AG20443 (cell line): ENCODE measurements at places on chromosomes 7 and 10.
A peak's percentile ranks its signal among the peaks of the same experiment; 100 is the strongest.

DNA sequence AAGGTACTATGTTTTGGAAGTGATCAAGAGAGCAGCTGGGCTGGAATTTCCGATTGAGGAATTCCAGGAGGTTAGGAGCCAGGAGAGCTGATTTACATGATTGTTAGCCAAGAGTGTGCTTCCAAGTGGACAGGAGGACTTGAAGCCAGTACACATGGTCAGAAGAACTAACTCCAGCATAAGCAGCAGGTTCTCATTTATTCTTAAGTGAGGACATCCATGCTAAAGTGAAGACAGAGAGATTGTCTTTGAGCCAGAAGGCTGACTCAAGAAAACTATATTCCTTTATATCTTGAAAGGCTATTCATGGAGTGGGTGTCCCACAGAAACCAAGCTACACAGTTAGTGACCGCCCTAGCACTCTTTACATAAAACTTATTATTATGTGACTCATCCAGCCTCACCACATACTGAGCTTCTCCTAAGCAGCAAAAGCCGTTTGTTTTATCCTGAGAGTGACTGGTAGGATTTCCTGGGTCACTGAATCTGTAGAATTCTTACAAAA, 56.7 kb upstream of the SEMA3A start:
- peak; percentile 39 for DNase-seq

- DNase-seq = peak; percentile 66
These were observed 714 bp upstream of the KCND2 start for GRCh38 chr7:120272261-120272660.

DNA sequence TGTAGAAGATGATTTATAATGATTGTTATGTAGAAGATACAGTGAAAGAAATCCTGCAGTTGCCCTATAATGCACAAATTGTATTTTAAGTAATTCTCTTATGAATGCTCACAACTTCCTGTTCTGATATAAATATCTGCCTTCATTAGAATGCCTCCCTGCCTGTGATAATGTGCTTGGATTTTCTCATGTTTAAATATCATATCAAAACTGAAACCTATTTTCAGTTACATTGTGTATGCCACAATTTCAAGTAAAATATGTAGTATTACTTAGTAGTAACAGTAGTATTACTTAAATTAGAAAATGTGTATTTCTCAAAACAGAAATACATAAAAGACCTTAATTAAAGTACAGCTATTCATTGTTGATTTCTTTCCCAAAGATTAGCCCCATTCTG, 41.1 kb upstream of the TFEC start:
- DNase-seq = no peak

GRCh38 chr10:122519144-122519543, 41.4 kb upstream of the DMBT1 start:
- DNase-seq = no peak

DNA sequence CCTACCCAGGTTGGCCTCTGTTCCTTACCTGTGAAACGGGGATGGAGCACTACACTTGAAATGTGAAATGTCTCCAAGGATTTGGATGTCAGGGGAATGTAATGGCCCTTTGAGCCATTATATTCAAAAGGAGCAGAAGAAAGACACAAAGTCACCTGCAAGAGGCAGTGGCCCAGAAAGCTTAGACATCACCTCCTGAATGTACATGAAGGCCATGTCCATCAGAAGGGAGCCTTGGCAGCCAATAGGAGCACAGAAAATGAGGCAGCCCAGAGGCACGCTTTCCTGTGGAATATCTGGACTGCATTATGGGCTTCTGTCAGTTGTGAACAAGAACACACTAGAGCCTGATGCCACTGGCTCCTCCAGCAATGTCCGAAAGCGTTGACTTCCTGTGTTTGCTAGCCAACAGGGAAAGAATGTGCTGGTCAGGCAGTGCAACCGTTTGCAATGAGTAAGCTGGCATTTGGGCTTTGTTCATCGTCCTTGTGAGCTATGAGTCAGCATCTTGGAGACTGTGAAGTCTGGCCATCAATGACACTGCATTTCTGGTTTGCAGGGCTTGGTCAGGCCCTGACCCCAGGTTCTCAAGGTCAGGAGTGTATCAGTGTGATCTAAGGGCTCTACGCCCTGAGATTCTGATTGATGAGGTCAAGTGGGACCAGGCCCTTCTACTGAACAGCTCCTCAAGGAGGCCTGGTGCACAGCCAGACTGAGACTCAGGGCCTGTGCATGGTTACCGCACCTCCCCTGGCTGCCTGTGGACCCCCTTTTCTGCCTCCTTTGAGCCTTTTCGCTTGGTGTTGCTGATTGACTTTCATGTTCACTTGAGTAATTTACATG, 222.4 kb downstream of the RPS24 start:
- DNase-seq = peak; percentile 94

- DNase-seq = no peak
These were observed 156.4 kb downstream of the USP6NL start for GRCh38 chr10:11454958-11455566.

DNA sequence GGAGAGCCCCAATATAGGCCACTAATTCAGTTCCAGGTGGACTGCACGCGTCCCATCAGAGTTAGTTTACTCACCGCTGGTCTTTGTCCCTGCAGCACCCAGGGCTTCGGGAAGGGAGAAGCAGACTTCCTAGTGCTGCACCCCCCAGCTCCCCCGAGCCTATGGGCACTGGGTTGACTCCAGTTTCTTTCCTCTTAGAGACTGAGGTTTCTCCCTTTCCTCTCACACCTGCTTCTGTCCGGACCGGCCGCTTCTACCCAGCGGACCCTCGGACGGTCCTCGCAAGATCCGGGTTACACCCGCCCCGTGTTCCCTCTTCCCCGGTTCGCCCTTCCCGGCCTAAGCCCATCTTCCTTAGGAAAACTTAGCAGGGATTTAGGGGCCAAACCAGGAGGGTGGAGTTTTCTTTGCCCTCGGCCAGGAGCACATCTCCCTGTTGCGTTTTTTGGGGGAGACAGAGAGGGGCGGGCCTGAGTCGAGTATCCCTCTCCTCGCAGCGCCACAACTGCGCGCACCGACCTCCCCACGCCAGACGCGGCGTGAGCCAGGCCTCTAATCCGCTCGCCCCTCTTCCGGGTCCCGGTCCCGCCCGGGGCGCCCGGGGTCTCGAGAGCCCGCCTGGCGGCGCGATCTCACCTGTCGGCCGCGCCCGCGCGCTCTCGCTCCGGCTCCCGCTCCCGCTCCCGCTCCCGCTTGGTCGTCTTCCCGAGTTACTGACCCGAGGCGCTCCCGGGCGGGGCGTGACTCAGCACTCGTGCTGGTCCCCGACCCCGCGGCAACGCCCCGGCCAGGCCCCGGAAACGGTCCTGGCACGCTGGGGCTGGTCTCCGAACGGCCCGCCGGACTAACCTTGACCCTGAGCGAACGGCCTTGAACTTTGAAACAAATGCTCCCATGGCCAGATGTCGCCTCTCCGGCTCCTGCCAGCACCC, at the start of gene AIFM2:
Gene AIFM2, minus strand, starts transcription at position 728 of the 932 bp plus-strand sequence. CDS start 8,741 bp downstream, outside the sequence.
- peak; percentile 96 for DNase-seq

- no peak for DNase-seq
These were observed 3.9 kb upstream of the GPER1 start for GRCh38 chr7:1083729-1084657.

DNA sequence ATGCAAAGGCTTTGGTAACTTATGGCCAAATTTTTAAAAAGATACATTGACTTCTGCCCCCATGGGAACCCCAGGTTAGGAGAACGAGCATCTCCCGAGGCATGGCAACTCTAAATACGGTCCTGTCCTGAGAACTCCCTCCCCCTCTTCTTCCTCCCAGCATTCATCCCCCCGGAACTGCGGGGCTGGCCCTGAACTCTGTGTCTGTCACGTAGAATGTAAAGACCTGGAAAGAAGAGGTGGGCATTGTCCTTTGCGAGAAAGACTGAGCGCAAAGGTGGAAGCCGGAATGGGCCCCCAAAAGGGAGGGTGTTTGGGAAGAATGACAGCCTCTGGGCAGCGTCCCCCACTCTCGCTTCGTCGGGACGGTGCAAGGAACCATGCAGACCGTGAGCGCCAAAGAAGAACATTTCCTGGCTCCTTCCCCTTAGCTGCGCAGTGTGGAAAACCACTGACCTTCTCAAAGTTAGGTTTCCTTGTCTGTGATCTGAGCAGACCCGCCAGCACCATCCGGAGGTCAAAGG, 21.0 kb downstream of the SHH start:
- DNase-seq = no peak

DNA sequence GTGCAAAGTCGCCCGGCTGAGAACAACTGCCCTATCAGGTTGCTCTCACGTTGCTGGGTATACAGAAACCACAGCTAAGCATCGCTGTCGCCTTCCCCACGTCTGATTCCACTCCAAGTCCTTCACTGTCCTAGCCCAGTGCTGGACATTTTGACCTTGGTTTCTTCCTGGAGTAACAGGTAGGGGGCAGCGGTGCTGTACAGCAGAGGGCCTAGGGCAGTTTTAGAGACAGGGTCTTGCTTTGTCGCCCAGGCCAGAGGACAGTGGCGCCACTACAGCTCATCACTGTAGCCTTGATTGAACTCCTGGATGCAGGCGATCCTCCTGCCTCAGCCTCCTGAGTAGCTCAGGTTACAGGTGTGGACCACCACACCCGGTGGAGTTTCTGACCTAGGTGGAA, 2.6 kb downstream of the CLDN15 start:
- DNase-seq = no peak

DNA sequence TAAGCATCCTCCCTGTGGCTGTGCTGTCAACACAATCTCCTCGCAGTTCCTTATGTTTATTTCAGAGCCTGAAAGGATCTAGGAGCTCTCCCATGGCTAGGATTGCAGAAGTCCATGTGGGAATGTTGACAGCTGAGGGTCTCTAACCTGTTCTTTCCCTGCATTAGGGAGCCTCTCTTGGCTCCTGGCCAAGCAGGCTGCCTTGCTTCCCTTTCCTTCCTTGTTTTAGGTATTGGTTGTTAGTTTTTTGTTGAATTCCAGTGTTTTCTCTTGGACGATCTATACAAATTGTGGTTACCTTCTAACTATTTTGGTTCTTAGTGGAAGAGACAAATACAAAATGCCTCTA, 171.8 kb downstream of the MLLT10 start:
- DNase-seq = peak; percentile 6

DNA sequence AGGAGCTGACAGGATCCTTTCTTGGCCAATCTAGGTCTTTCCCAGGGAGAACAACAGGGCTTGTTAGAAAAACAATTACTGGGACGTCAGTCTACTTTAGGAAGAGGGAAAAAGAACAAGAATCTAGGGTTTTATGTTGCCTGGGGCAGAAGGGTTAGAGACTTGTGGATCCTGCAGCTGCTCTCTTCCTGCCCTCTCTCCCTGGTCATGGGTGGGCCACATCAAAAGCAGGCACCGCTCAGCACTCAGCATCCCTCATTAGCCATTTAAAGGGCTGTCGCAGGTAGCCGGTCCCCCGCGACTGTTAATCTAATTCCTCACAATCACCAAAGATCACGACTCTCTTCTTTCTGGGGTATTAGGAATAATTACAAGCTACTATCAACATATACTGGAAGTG, 631.9 kb downstream of the CALN1 start:
- no peak for DNase-seq

- DNase-seq = no peak
These were observed 63.6 kb upstream of the DKK1 start for GRCh38 chr10:52250510-52250909.

- no peak for DNase-seq
These were observed 317.0 kb downstream of the GLRX3 start for GRCh38 chr10:130453036-130453720.

GRCh38 chr10:79905322-79906314, 43.3 kb downstream of the SFTPD start:
- no peak for DNase-seq

DNA sequence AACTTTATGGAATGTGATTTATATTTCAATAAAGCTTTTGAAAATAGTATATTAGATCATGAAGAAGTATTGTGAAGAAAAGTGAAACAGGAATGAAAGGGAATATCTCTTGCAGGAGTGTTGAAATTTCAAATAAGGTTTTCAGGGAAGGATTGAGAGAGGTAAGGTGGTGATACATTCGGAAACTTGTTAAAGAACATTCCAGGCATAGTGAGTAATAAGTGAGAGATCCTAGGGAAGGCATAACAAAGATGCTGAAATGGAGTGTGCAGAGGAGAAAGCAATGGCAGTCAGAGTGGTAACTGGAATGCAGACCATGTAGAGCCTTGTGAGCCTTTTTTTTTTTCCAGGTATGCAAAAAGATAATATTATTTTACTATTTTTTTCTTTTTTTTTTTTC, 4.1 kb downstream of the OR9A4 start:
- DNase-seq = no peak

GRCh38 chr10:26225322-26225721, 8.7 kb downstream of the GAD2 start:
- DNase-seq = no peak

DNA sequence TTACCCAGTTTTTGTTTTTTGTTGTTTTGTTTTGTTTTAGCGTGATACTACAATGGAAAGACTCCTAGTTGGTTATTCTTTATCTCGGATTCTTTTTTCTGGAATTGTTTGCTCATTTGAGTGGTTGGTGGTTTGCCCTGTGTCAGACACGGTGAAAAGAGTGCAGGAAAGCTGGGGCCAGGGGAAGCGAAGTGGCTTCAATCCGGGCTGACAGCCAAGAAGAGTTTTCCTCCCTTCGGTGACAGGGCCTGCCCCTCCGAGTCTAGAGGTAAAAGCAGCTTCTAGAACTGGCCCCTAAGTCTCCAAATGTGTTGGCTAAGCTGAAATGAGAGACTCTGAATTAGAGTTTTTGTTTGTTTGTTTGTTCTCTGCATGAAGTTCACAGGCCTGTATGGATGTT, 5.7 kb upstream of the AP5Z1 start:
- no peak for DNase-seq

- peak; percentile 75 for DNase-seq
These were observed 189.3 kb upstream of the LYZL2 start for GRCh38 chr10:30818854-30819253.

GRCh38 chr7:34842782-34843181, 184.8 kb downstream of the NPSR1 start:
- no peak for DNase-seq

DNA sequence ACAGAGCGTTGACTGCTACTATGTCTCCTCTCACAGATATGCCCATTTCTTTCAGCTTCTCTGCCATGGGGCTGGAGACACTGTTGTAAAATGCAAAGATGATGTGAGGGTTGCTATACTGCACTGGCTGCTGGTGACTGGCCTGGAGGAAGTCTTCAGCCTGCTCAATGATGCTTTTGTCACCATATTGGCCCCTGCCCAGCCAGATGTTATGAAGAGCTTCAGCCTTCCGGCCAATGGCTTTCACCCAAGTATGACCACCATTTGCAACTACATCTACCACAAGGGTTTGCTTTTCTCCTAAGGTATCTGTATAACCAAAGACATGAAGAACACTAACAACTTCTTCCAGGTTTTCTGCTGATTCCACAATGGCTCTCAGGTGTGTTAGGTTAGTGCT, 1.6 kb downstream of the C7orf25 start:
- no peak for DNase-seq

- peak; percentile 90 for DNase-seq
These were observed 781 bp upstream of the GRM8 start for GRCh38 chr7:127253281-127254162.

- no peak for DNase-seq
These were observed 295.8 kb upstream of the MTPN start for GRCh38 chr7:136272934-136273333.

- DNase-seq = peak; percentile 81
These were observed 114.2 kb upstream of the HABP2 start for GRCh38 chr10:113438652-113439051.

- DNase-seq = peak; percentile 26
These were observed 228.1 kb upstream of the PFKP start for GRCh38 chr10:2839081-2839725.

GRCh38 chr7:93054975-93055374, 62.8 kb downstream of the SAMD9 start:
- no peak for DNase-seq

GRCh38 chr10:46035923-46036849, 5.8 kb upstream of the NCOA4 start:
- no peak for DNase-seq
